ENCODE measurements at places on chromosomes 2 and 18.
A peak's percentile ranks its signal among the peaks of the same experiment; 100 is the strongest.

GRCh38 chr2:10385933-10386773 is 62.0 kb downstream of the ODC1 start:
- DNase-seq = no peak

- no peak for DNase-seq
Measured at GRCh38 chr18:48657447-48658120, 118.8 kb downstream of the CTIF start.

DNA sequence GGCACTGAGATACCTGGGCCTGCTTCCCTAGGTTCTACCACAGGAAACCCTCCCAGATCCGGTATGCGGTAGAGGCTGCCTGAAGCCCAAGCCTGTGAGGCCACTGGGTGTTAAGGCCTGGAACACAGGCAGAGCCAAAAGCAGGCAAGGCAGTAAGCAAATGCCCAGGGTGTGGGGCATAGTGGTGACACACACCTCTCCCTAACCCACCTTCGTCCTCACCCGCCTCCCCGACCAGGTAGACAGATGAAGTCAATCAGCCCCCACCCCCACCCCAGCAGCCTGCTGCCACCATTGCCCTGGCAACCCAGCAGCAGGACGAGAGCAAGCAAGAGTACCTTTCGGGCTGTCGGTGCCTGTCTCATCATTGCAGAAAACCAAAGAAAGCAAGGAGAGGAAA is 6.1 kb downstream of the DCTN1 start:
- DNase-seq = no peak

GRCh38 chr2:108906403-108907077 is 82.5 kb downstream of the EDAR start:
- no peak for DNase-seq

- no peak for DNase-seq
Measured at GRCh38 chr2:107376909-107377308, 449.8 kb upstream of the RGPD4 start.

DNA sequence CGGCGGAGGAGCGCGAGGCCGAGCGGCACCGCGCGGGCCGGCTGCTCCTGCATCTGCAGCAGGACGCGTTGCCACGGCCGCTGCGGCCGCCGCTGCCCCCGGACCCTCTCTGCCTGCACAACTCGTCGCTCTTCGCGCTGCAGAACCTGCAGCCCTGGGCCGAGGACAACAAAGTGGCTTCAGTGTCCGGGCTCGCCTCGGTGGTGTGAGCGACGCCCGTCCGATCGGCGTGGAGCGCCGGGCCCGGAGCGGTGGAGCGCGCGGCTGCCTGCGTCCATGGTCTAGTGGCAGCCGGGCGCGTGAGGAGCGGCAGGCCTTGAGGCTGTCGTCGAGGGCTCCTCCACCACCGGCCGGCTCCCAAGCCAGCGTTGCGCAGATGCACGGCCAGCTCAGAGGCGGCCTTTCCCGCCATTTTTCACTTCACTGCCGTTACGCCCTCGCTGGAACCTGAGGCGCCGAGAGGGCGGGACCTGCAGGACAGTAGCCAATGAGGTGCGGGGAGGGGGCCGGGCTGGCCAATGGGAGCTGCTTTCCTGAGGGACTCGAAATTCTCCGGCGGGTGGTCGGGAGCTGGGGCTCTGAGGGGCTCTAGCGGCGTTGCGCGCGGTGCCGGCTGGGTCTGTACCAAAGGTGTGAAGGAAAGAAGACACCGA is 1.9 kb downstream of the TLX2 start:
- peak; percentile 81 for DNase-seq

- DNase-seq = peak; percentile 31
Measured at GRCh38 chr2:37323781-37324535, 675 bp downstream of the PRKD3 start.

DNA sequence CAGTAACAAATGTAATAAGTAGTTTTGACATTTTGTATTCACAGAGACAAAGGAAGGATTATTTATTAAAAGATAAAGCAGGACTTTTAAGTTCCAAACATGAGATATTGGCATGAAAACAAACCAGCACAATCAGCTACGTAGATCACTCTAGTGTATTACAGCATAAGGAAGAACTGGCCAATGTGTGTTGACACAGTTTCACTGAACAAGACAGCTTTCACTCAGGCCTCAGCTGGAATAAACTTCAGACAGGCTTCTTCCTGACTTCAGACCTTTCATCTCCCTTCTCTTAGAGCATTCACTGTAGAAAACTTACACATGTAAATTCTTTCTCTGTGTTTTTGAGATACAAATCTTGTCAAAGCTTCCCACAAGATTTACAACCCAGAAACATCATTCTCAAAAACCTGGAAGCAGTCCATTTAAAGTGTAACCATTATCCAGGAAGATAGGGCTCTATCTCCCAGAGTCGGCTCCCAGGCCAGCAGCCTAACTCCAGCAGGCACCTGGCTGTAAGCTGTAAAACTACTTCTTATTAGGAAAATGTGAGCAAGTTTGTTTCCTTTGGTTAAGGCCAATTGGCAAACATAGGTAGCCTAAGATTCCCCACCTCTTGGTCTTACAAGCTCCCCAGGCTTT is 768.3 kb upstream of the CDH7 start:
- DNase-seq = no peak

DNA sequence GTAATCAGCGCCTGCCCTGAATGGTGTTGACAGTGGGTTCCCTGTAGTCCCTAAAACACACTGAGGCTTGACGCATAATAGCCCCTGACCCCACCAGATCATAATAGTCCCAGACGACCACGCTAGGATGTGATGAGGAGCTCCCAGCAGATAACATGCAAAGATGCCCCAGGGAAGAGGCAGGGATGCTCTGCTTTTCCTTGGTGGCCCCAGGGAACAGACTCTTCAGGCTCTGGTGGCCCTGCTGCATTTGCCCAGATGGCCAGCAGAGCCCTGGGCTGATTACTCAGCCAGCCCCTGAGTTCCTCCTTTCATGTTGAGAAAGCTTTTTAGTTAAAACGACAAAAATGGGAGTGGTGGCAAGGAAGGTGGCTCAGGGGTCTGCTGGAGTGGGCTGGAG is 5.9 kb upstream of the NCKAP5 start:
- DNase-seq = no peak

- peak; percentile 69 for DNase-seq
Measured at GRCh38 chr18:58180738-58181353, 136.8 kb downstream of the NEDD4L start.

DNA sequence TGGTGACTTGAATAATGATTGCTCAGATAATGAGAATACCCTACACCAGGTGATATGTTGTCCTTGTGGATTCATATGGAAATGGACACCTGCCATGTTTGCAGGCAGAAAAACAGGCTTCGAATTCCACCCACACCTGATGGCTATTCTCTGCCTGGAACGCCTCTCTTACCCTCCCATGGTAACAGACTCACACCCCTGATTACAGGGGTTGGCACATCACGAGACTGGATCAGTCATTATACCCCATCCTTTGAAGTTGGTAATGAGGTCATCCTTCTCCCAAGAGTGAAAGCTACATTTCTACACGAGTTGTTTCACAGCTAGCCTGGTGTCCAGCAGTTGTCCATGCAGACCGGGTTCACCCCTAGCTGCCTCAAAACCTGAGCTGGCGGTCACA is 71.4 kb upstream of the MBOAT2 start:
- no peak for DNase-seq

DNA sequence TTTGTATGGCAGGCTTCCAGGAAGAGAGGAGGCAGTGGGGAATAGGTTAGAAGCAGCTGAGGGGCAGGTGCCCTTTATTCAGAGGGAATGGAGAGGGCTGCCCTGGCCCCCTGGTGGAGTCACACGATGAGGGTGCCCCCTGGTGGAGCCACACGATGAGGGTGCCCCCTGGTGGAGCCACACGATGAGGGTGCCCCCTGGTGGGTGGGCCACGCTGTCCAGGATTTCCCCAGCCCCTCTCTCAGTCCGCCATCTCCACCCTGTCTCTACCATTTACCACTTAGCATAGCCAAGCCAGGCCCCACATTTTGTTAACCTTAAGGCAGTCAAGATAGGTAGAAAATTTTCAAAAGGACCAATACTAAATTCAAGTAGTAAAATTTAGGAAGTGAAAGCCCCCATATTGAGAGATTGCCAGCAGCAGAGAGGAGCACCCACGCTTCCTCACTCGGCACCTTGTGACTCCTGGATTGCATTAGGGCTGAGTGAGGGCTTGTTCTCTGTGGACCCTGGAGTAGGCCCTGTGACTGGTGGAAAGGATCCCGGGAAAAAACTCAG is 10.4 kb upstream of the FAM228A start:
- DNase-seq = peak; percentile 30

- no peak for DNase-seq
Measured at GRCh38 chr2:105856581-105856980, 111.9 kb downstream of the NCK2 start.

DNA sequence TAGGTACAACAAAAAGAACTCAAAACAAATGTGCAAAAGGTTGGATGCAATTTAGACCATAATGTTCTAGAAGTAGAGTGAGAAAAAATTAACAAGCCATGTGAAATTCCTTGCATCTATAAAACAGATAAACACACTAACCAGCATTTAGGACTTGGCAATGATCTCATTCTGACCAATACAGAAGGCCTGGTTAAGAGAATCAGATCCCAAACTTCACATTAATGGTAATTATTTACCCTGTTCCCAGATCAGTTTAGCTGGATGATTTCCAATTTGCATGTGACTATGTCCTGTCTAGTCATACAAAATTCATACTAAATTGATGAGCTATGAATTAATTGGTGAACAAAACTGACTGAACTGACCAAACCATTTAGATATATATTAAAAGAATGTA is 98.4 kb upstream of the FIGN start:
- no peak for DNase-seq

- no peak for DNase-seq
Measured at GRCh38 chr2:232525199-232525598, 761 bp upstream of the CHRND start.

DNA sequence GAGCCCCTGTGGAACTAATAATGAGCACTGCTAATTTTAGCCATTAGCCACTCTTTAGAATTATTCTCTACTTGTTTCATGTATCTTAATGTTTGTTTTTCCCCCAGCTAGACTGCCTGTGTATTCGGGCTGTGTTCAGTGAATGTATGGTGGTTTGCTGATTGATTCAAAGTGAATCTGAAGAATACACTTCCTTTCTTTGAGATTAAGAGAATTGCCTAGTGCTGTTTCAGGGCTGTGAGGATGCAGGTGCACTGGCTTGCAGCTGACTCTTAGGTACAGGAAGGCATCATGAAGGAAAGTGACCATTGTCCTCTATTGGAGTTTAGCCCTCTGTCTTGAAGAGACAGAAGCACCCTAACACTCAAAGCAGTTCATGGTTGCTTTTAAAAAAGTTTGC is 138.7 kb downstream of the CERS6 start:
- no peak for DNase-seq

- DNase-seq = no peak
Measured at GRCh38 chr2:101720732-101721131, 23.2 kb downstream of the MAP4K4 start.

DNA sequence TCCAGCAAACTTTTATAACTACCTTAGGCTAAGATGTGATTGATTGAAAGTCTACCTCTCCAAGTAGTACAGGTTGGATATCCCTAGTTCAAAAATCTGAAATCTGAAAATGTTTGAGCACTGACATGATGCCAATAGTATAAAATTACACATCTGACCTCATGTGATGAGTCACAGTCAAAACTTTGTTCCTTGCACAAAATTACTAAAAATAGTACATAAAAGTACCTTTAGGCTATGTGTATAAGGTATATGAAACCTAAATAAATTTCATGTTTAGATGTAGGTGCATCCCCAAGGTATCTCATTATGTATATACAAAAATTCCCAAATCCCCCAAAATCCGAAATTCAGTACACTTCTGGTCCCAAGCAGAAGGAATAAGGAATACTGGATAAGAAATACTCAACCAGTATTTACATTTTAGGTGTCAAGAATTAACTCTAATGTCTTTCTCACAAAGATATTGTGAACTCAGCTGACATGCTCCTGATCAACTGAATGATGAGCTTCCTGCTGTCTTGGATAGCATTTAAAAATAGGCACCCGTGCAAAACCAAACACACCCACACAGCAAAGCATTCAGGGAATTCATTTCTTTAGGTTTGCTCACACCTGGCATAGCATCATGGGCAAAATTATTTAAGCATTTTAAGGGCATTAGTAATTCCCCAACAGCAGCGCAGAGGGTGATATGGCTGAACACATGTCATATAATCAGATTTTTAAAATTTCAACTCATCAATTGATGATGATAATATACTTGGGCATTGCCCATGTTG is 497.4 kb upstream of the MEIS1 start:
- no peak for DNase-seq

DNA sequence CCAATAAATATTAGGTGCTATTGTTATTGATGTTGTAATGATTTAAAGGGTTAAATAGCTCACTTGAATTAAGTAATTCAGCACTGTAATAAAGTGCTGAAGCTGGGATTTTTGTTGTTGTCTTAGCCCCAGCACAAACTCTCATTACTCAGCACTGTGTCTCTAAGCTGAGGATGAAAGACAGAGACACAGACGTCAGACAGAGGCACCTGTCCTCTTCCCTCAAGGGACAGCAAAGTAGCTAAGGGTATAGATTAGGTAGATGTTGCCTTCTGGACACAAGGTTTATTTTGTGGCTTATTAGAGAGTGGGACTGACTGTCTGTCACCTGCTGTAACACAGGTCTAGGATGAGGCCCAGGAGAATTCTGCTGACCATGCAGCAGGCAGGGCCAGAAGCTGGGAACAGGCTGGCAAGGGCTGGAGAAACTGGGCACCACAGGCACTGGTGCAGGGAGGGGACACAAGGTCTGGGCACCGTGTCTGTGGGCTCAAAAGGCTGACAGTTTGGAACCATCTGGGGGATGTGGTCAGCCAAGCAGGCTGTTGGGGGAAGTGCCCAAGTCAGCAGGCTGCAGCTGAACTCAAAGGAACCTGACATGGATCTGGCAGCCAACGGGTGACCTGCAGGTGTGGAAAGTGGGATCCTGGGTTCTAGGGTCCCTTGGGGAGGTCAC is 20.0 kb upstream of the PTPN4 start:
- DNase-seq = no peak

DNA sequence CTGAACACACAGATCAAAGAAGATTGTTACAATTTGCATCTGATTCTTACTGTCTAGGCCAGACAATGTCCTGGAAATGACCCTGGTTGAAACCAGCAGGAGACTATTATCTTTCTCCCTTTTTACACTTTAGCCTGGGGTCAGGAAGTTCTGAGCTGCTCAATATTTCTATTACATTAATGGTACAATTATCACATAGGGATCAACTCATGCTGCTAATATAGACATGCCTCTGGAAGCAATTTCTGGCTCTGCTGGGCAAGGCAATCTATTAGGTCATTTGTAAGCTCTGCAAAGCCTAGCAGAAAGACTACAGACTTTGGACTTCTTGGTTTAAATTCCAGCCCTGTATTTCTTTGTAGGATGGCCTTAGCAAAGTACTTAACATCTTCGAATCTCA is 205.3 kb downstream of the LRP1B start:
- no peak for DNase-seq

- DNase-seq = no peak
Measured at GRCh38 chr2:161613161-161613560, 11.1 kb upstream of the SLC4A10 start.

DNA sequence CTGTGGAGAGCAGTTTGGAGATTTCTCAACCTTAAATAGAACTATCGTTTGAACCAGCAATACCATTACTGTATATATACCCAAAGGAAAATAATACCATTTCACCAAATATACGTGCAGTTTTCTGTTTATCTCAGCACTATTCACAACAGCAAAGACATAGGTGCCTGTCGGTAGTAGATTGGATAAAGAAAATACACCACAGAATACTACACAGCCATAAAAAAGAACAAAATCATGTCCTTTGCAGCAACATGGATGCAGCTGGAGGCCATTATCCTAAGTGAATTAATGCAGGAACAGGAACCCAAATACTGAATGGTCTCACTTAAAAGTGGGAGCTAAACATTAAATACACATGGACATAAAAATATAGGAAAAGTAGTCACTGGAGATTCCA is 81.3 kb downstream of the SMCHD1 start:
- DNase-seq = no peak

Data from stimulated activated CD4-positive, alpha-beta T cell treated with anti-CD3 and anti-CD28 coated beads, Interleukin-4, amount 100 ng/mL, for 24 hours (primary cell).